T-cell (primary cell): ENCODE measurements at places on chromosomes 7 and 10.

GRCh38 chr10:8985651-8986050, 931.2 kb downstream of the GATA3 start:
- no peak for DNase-seq

- no peak for DNase-seq
These were observed 551.6 kb downstream of the CCSER2 start for GRCh38 chr10:84879991-84880390.

- no peak for DNase-seq
These were observed 192.8 kb upstream of the PRSS58 start for GRCh38 chr7:142450695-142451094.

DNA sequence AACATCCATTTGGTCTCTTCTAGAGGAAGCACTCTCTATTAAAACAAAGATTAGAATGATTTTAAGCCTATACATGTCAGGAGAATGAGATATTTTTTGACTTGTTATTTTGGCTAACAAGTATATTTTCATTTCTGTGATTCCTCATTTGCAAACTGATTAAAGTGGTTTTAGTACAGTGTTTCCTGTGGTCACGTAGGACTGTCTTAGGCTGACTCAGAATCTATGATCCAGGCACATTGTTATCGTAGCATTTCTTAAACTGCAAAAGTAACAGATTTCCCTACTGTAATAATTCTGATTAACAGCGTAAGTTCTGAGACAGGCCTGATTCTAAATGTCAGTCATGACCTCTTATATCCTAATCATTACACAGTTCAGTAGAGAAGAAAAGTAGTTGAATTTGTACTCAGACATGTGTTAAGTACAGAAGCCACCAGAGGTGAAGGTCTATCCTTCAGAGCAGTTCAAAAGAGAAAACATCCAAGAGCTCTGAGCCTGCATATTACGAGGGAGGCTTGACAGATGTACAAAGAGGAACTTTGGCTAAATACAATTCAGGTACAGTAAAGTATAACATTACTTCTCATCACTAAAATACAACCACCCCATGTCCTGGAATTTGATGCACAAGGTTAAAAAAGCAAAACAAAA, 124.1 kb upstream of the TEX47 start:
- DNase-seq, result no peak

GRCh38 chr7:125253452-125254190, 324.0 kb upstream of the POT1 start:
- DNase-seq, result no peak

DNA sequence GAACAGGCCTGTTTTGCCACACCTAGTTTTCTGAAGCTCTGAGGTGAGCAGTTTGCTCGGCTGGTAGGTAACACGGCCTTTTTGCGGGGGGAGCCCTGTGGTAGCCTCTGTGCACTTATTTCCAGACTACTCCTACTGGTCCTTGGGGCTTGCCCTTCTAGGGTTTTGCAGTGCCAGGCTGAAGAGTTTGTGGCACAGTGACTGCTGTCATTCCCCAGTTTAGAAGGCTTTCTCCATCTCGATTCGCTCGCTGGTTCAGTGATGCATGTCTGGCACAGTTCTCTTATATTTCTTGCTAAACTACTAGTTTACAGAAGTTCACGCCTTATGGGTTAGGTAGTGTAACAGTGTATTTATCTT, 711 bp downstream of the KIF20B start:
- peak; percentile 0 for DNase-seq

DNA sequence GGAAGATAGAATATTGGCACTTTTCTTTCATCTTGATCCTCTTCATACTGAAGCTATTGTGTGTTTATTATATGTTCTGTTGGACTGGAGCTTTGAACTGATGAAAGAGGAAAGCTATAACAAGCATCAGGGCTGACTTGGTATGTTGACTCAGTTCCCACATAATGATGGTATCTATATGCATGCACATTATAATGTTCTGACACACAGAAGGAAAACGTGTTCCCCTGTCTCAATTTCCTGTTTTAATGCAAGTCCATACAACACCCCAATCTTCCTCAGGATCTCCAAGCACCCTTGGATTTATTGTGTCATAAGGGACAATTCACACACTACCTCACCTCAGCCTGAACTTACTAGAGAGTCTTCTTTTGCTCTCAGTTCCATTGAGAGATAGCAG, 8.3 kb upstream of the WASL start:
- no peak for DNase-seq

DNA sequence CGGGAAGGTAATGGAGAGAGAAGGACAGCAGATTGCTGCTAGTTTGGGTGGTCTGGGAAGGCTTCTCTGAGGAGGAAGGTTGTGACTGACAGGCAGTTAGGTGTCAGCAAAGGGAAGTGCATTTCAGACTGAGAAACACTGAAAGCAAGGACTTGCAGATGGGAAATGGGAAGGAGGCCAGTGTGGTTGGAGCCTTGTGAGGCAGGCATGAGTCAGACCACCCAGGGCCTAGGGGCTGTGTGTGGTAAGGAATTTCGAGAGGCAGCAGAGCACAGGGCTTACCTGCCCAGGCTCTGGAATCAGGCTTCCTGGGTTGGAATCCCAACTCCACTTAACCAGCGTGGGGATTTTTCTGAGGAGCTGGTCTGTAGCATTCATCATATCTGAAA, 53.5 kb downstream of the NRF1 start:
- DNase-seq, result no peak
